ENCODE measurements at places on chromosomes 3 and 15. TPM values are rescaled to one million over a fixed set of nuclear protein-coding genes. Genes with fewer than 3 reads are reported as not detected.
A peak's percentile ranks its signal among the peaks of the same experiment; 100 is the strongest.

- H3K36me3 ChIP-seq: no peaks in the 10 kb centered on the region
- H3K4me1 ChIP-seq: peaks cover 2% of the 10 kb centered on the region
- no peaks in the 10 kb centered on the region for H3K27me3 ChIP-seq
- H3K27ac ChIP-seq: no peak overlapping the region
Measured at GRCh38 chr3:180036092-180036670, 556 bp downstream of the PEX5L start.

GRCh38 chr15:42494998-42495360, 455 bp upstream of the SNAP23 start:
- no peaks in the 10 kb centered on the region for H3K27me3 ChIP-seq
- peak overlapping the region; percentile 79 for H3K27ac ChIP-seq
- peaks cover 6% of the 10 kb centered on the region for H3K4me1 ChIP-seq
- H3K36me3 ChIP-seq: no peaks in the 10 kb centered on the region

DNA sequence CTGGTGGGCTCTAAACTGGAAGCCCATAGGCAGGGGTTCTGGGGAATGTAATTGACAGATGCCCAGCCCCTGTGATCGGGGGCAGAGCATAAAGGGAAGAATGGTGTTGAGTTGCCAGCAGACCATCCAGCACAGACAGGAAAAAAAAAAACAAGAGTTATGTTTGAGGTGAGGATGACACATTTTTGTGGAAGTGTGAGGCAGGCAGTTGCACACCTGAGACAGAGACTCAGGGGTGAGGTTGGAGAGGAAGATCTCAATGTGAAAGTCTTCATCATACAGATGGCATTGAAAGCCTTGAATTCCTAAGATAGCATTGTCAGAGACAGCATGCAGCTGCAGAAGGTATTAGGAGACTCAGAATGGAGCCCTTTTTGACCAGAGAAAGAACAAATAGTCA, 18.6 kb upstream of the ST8SIA2 start:
- H3K4me1 ChIP-seq: no peaks in the 10 kb centered on the region
- no peaks in the 10 kb centered on the region for H3K36me3 ChIP-seq
- H3K4me3 ChIP-seq: no peak overlapping the region

GRCh38 chr3:126985132-126985985, 2.4 kb downstream of the PLXNA1 start:
- no peak overlapping the region for H3K27ac ChIP-seq
- DNase-seq: no peak
- no peaks in the 10 kb centered on the region for H3K36me3 ChIP-seq

GRCh38 chr3:2927259-2927658, 182.9 kb downstream of the IL5RA start:
- no peak overlapping the region for H3K27ac ChIP-seq
- no peaks in the 10 kb centered on the region for H3K36me3 ChIP-seq
- no peak overlapping the region for H3K4me3 ChIP-seq
- H3K4me1 ChIP-seq: no peaks in the 10 kb centered on the region
- no peak for DNase-seq

GRCh38 chr3:27554706-27555105, 70.5 kb upstream of the SLC4A7 start:
- no peak overlapping the region for H3K27ac ChIP-seq
- DNase-seq: no peak
- no peaks in the 10 kb centered on the region for H3K4me1 ChIP-seq
- no peaks in the 10 kb centered on the region for H3K36me3 ChIP-seq

- no peak overlapping the region for H3K4me3 ChIP-seq
- no peak for DNase-seq
- H3K4me1 ChIP-seq: no peaks in the 10 kb centered on the region
Measured at GRCh38 chr3:157123621-157124020, 36.3 kb downstream of the CCNL1 start.

GRCh38 chr15:68930268-68931022, at the start of gene SPESP1:
Gene SPESP1, plus strand, starts transcription at chr15:68930525. Its CDS starts 129 bp downstream, at chr15:68930654.
- no peak within 1 kb of the TSS for H3K27ac ChIP-seq
- DNase-seq: peak; percentile 59
- no peaks in the 10 kb centered on the region for H3K4me1 ChIP-seq

DNA sequence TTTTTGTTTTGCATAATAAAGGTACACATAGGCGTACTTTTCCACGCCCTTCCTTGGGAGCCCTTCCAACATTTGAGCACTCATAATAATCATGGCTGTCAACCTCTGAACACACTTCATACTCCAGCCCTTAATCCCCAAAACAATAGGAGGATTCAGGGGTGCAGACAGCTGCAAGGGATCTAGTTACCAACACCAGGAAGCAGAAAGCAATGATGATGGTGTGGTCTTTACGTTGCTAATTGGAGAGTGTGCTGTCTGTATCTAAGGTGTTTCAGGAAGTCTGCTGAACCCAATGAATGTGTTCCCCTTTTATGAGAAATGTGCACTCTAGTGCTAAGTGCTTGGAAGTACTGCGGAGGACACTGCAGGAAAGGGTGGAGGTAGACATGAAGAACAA, 60.3 kb upstream of the PDZRN3 start:
- DNase-seq: no peak
- no peak overlapping the region for H3K27ac ChIP-seq
- no peak overlapping the region for H3K4me3 ChIP-seq
- H3K36me3 ChIP-seq: no peaks in the 10 kb centered on the region
- no peaks in the 10 kb centered on the region for H3K27me3 ChIP-seq

GRCh38 chr3:31142543-31142942, 248.1 kb upstream of the GADL1 start:
- H3K4me1 ChIP-seq: no peaks in the 10 kb centered on the region
- H3K36me3 ChIP-seq: no peaks in the 10 kb centered on the region
- H3K27ac ChIP-seq: no peak overlapping the region
- no peak overlapping the region for H3K4me3 ChIP-seq
- DNase-seq: no peak
- H3K27me3 ChIP-seq: no peaks in the 10 kb centered on the region

DNA sequence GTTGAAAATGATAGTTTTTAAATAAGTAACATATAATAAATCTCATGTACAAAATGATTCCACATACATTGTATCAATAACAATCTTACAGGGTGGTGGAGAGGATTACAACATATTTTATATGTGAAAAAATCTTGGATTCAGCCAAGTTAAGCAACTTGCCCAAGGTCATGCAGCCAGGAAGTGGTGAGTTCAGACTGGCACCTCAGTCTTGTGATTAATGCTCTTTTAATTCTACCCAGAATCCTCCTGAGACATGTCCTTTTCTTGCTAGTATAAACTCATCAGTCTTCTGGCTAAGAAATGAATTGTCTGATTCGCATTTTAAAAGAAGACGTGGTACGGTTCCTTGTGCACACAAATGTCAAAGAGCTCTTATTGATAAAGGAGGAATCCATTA, 4.5 kb upstream of the MYRIP start:
- peaks cover 2% of the 10 kb centered on the region for H3K4me1 ChIP-seq
- DNase-seq: no peak
- no peaks in the 10 kb centered on the region for H3K27me3 ChIP-seq
- H3K4me3 ChIP-seq: no peak overlapping the region
- no peaks in the 10 kb centered on the region for H3K36me3 ChIP-seq

- H3K4me3 ChIP-seq: peak overlapping the region; percentile 83
- peak overlapping the region; percentile 64 for H3K27ac ChIP-seq
- peaks cover 3% of the 10 kb centered on the region for H3K4me1 ChIP-seq
- H3K36me3 ChIP-seq: no peaks in the 10 kb centered on the region
- no peaks in the 10 kb centered on the region for H3K27me3 ChIP-seq
Measured at GRCh38 chr3:159765030-159765859, 223.4 kb upstream of the IL12A start.

DNA sequence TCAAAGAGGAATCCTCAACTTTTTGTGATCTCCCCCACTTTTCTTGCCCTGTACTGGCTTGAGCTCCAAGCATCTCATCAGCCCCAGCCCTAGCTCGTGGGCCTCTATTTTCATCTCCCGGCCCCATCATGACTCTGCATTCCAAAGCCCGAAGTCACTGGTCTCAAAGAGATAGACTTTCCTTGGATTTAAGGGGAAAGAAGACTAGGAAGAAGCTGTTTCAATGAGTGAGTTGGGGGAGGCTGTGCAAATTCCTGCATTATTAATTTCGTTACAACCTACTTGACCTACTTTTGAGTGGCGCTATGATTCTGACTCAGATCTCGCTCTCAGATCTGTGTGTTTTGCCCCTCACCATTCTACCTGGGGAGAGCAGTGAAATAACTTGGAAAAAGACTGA, 266.6 kb upstream of the TBL1XR1 start:
- H3K4me1 ChIP-seq: peaks cover 2% of the 10 kb centered on the region
- H3K27ac ChIP-seq: no peak overlapping the region
- no peaks in the 10 kb centered on the region for H3K36me3 ChIP-seq
- no peak overlapping the region for H3K4me3 ChIP-seq
- DNase-seq: no peak

GRCh38 chr3:37577697-37578096, 284.0 kb upstream of the CTDSPL start:
- H3K4me1 ChIP-seq: peaks cover 4% of the 10 kb centered on the region
- no peaks in the 10 kb centered on the region for H3K27me3 ChIP-seq

DNA sequence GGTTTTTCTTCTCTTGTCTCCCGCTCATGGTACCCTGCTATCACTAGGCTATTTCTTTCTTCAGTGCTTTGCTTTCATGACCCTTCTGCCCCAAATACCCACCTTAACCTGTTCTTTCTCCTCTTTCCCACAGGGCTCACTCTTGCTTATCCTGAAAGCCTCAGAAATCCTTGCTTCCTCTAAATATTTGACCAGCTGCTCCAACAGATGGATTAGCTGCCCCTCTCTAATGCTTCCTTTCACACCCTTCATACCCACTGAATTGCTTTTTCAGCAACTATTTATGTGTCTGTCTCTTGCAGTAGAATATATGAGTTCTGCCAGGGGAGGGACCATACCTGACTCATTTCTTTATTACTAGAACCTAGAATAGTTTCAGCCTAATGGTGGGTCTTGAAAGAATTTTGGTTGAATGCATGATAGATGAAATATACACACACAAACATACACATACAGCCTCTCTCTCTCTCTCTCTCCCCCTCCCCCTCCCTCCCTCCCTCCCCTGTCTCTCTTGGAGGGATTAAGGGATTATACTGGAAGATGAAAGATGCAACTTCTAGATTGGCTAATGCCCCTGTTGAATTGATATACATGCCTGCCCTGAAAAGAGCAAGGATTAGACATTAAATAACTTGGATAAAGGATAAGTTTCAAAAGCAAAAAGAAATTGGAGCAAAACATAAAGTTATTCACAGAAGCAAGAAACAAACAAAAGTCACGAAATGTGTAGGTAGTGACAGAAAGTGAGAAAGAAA, 95.0 kb upstream of the GADL1 start:
- DNase-seq: no peak
- H3K4me1 ChIP-seq: no peaks in the 10 kb centered on the region
- no peak overlapping the region for H3K4me3 ChIP-seq
- H3K27me3 ChIP-seq: no peaks in the 10 kb centered on the region
- H3K36me3 ChIP-seq: no peaks in the 10 kb centered on the region

DNA sequence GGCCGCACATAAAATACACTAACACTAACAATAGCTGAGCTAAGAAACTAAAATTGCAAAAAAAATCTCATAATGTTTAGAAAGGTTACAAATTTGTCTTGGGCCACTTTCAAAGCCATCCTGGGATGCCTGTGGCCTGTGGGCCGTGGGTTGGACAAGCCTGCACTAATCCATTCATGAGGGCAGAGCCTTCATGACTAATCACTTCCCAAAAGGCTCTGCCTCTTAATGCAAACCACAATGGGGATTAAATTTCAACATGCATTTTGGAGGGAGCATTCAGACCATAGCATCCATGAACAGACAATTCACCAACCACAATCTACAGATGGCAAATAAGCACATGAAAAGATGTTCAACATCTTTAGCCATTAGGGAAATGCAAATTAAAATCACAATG, 128.2 kb downstream of the SUCLG2 start:
- no peaks in the 10 kb centered on the region for H3K27me3 ChIP-seq
- no peak overlapping the region for H3K4me3 ChIP-seq
- no peak for DNase-seq
- H3K4me1 ChIP-seq: peaks cover under 1% of the 10 kb centered on the region

DNA sequence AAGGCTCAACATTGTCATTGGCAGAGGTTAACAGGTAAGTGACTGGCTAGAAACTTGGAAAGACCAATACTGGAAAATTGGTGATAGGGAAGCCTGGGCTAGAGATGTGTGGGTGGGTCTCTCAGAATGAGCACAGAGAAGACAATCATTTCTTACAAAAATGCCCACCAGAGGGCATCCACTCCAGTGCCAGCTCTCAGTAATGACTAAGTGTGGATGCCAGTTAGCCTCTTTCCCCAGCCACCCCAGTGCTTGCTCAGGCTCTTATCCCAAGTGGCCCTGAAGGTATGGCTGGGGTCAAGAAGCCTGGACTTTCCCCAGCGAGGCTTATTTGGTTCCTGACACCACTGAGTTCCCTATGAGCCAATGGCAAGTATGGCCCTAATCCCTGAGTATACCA, 115.9 kb upstream of the ST8SIA2 start:
- H3K4me3 ChIP-seq: no peak overlapping the region
- H3K4me1 ChIP-seq: no peaks in the 10 kb centered on the region
- H3K27me3 ChIP-seq: no peaks in the 10 kb centered on the region
- no peaks in the 10 kb centered on the region for H3K36me3 ChIP-seq
- H3K27ac ChIP-seq: no peak overlapping the region

GRCh38 chr3:46713898-46714552, 3.6 kb downstream of the PRSS50 start:
- no peaks in the 10 kb centered on the region for H3K27me3 ChIP-seq
- DNase-seq: peak; percentile 7
- H3K36me3 ChIP-seq: no peaks in the 10 kb centered on the region

- H3K4me1 ChIP-seq: no peaks in the 10 kb centered on the region
- DNase-seq: no peak
- H3K4me3 ChIP-seq: no peak overlapping the region
- no peak overlapping the region for H3K27ac ChIP-seq
Measured at GRCh38 chr15:82942691-82943090, 9.8 kb downstream of the HOMER2 start.

DNA sequence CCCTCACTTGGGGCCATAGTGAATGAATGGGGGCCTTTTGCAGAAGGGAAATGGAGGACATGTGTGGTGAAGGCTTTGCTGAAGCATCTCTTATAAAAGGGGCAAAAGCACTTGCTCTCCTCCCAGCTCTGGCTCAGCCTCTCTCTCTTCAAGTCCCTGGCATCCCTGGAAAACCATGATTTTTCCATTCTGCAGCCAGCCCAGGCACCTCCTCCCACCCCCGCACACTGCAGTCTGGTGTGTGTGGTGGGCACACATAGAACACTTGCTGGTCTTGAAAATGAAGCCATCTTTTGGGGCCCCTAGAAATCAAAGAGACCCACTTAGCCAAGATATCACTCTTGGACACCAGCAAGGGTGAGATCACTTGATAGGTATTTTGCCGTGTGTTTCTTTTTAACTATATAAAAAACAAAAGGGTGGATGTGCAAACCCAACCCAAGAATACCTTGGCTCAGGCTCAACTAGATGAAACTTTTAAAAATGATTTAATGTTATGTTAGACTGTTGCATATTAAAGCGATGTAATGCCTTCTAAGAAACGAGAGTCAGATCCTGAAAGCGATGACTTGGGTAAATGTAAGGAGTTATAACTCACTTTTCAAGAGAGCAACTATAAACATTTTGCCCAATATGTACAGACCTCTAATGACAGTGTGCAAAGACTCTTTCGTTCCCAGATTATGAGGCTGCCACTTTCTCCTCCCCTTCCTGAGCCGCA, 16.4 kb upstream of the ALDH1A3 start:
- H3K4me1 ChIP-seq: peaks cover 2% of the 10 kb centered on the region
- no peak overlapping the region for H3K4me3 ChIP-seq

- no peaks in the 10 kb centered on the region for H3K36me3 ChIP-seq
- peak overlapping the region; percentile 60 for H3K27ac ChIP-seq
- DNase-seq: peak; percentile 58
- peaks cover 20% of the 10 kb centered on the region for H3K4me1 ChIP-seq
- no peaks in the 10 kb centered on the region for H3K27me3 ChIP-seq
Measured at GRCh38 chr15:84914909-84915605, 30.6 kb downstream of the SLC28A1 start.

The RBP2 gene
- total RNA-seq: not detected

The PLA2G4D gene
- total RNA-seq: not detected

The ITIH4 gene
- 7.4 TPM for total RNA-seq

The MKRN2OS gene
- total RNA-seq: 0.27 TPM

The ATXN7 gene
- total RNA-seq: 29.8 TPM

The SCAANT1 gene
- total RNA-seq: not detected
